Lung (tissue), 17 donors: ENCODE measurements at places on chromosomes 6 and 20. TPM values are rescaled to one million over a fixed set of nuclear protein-coding genes. Genes with fewer than 3 reads are reported as not detected.

DNA sequence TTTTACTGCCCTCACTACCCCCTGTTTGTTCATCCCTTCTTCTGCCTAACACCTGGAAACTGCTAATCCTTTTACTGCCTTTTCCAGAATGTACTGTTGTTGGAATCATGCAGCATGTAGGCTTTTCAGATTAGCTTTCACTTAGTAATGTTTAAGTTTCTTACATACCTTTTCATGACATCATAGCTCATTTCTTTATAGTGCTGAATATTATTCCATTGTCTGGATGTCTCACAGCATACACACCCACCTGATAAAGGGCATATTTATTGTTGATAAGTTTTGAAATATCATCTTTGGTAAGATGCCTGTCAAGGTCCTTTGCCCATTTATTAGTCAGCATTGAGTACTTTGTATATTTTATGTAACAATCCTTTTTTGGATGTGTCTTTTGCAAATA, 588.2 kb upstream of the NRSN1 start:
- no peaks in the 10 kb centered on the region for H3K27me3 ChIP-seq
- no peak for DNase-seq
- H3K4me3 ChIP-seq, result no peak overlapping the region
- no peak overlapping the region for H3K27ac ChIP-seq
- no peaks in the 10 kb centered on the region for H3K4me1 ChIP-seq

GRCh38 chr6:151699719-151700118, 107.8 kb upstream of the ESR1 start:
- H3K27ac ChIP-seq, result no peak overlapping the region
- H3K4me3 ChIP-seq, result no peak overlapping the region
- H3K4me1 ChIP-seq, result peaks cover 12% of the 10 kb centered on the region
- no peaks in the 10 kb centered on the region for H3K36me3 ChIP-seq
- no peaks in the 10 kb centered on the region for H3K27me3 ChIP-seq
- DNase-seq, result peak; percentile 64

DNA sequence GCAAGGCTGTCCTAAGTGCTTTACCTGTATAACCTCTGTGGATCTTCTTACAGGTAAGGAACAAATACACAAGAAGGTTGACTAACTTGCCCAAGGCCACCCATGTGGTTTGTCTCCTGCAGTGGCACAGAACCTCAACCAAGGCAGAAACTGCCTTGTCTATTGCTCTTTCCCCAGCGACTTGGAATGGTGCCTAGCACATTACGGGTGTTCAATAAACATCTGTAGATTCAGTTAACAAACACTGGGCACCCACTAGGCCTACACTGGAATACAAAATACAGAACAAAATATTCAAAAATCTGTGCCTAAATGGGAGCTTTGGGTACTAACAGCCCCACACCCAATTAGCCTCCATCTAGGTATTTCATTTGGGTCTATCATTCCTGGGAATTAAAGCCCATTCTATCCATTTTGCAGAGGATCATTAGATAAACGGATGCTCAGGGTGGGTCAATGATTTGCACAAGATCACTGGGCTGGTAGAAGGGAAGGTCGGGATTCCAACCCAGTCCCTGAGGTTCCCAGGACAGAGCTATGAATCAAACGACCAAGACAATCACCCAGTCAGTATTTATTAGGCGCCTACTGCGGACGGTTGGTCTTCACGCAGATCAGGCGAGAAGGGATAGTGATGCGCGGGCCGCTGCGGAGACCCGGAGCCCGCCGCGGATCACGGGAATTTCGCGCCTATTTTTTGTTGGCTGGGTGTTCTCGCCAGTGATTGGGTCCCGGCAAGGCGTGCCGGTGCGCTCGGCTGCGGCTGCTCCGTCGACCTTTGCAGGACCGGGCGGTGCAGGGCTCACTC, at the start of gene STK35:
Gene STK35 (plus strand): TSS at position 771 of the 808 bp plus-strand sequence. CDS start 55 bp downstream, outside the sequence.
- peak within 1 kb of the TSS; percentile 100 for H3K27ac ChIP-seq
- H3K4me3 ChIP-seq, result peak within 1 kb of the TSS; percentile 88
- no peak for DNase-seq
- no peaks in the 10 kb centered on the region for H3K27me3 ChIP-seq
- no peaks in the 10 kb centered on the region for H3K36me3 ChIP-seq

DNA sequence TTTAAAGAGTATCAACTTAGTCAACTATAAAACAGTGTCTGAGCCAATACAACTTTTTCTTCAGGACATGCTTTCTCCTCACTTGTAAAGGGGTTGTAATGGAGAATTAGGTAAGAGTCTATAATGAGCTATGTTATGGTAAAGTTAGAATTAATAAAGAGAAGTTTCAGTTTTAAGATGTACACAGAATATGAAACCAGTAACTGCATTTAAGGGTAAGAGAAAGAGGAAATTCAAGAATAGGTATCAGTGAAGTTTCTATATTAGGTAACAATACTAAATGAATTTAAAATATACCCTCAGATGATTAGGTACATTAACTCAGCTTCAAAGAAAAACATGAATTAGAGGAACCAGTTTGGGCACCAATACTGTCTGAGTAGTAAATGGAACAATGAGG, 1444.3 kb upstream of the ADGRB3 start:
- no peak for DNase-seq
- H3K4me1 ChIP-seq, result no peaks in the 10 kb centered on the region
- H3K4me3 ChIP-seq, result no peak overlapping the region

GRCh38 chr6:4983322-4983721, 20.5 kb downstream of the RPP40 start:
- no peaks in the 10 kb centered on the region for H3K36me3 ChIP-seq
- no peaks in the 10 kb centered on the region for H3K4me1 ChIP-seq
- no peaks in the 10 kb centered on the region for H3K27me3 ChIP-seq
- H3K4me3 ChIP-seq, result no peak overlapping the region

DNA sequence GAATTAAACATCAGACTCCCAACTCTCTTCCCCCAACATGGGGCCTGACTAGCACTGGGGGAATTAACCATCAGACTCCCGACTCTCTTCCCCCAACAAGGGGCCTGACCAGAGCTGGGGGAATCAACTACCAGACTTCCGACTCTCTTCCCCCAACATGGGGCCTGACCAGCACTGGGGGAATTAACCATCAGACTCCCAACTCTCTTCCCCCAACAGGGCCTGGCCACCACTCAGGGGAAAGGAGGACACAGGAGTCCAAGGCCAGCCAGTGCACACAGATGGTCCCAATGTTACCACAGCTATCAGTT, 13.1 kb downstream of the CST7 start:
- H3K4me3 ChIP-seq, result no peak overlapping the region
- no peak for DNase-seq

DNA sequence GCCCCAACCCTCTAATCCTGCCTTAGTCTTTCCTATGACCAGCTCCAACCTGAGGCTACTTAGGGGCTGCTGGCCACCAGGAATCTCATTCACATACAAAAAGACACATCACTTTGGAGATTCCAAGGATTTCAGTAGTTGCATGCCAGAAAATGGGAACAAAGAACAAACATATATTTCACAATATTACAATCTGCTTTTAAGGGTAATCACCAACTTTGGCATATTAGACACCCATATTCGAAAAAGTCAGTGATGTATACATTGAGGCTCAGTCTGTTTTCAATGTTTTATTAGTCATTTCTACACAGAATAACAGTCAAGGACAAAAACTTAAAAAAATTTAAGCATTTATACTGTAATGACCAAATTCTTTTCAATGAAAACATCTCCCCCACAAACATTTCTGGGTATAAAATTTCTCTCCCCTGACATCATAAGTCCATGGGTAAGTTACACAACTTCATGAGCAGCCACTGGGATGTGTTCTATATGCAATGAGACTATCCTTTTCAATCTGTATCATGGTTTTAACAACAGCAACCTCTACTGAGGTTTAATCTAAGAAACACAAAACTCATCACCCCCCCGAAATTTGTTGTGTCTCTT, 103.5 kb downstream of the MAP7 start:
- no peaks in the 10 kb centered on the region for H3K27me3 ChIP-seq
- no peaks in the 10 kb centered on the region for H3K36me3 ChIP-seq
- no peak for DNase-seq
- no peaks in the 10 kb centered on the region for H3K4me1 ChIP-seq
- no peak overlapping the region for H3K4me3 ChIP-seq

DNA sequence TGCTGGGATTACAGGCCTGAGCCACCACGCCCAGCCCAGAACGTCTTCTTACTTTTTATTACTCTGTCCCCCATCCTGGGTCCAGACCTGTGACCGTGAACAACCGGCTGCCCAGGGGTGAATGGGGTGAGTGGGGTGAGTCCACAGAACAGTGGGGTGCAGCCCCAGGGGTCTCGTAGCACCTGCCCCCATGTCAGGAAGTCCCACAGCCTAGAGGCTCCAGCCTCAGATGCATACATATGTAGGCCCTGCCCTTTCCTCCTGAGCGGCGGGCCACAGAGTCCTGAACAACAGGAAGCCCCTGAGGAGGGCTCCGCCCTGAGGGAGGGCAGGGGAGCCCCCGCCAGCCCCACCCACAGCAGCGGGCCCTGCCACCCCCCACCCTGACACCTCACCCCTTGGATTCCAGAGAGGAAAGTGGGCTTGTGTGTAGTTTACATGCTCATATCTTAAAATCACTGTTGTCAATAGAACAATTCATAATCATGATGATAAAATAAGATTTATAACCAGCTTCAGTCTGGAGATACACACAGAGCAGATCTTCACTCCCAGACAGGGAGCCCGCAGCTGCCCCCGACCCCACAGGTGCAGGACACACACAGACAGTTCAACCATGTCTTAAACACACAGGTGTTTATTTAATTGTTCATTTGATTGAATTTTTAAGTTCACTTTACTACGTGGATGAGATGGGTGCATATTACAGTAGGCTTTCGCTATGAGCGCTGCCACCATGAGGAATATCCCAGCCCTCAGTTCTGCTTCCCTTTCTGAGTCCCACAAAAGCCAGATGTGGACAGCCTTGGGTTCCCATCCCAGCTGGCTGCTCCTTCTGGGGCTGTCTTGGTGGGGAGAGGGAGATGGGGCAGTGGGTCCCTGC, 12.4 kb upstream of the GMEB2 start:
- H3K36me3 ChIP-seq, result no peaks in the 10 kb centered on the region
- H3K27ac ChIP-seq, result peak overlapping the region; percentile 79
- no peaks in the 10 kb centered on the region for H3K4me1 ChIP-seq
- no peaks in the 10 kb centered on the region for H3K27me3 ChIP-seq
- no peak overlapping the region for H3K4me3 ChIP-seq

DNA sequence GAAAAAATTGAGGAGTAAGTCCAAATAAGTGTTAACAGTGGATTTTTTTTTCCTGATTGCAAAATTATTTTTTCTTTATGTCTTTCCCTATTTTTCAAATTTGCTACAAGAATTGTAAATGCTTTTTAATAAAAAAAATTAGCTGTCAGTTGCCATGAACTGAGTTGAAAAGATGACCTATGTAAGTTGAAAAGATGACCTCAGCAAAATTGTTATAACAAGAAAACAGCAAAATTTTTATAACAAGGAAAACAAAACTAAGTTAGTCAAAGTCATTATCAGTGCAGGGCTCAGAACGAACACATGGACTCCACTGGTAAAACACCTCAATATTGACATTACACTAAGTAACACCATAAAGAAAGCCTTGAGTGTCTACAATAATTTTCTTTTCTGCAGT, 207.0 kb upstream of the HDDC2 start:
- H3K4me1 ChIP-seq, result peaks cover 4% of the 10 kb centered on the region
- H3K27ac ChIP-seq, result no peak overlapping the region
- no peaks in the 10 kb centered on the region for H3K36me3 ChIP-seq
- no peaks in the 10 kb centered on the region for H3K27me3 ChIP-seq

- H3K27ac ChIP-seq, result no peak within 1 kb of the TSS
- H3K27me3 ChIP-seq, result peaks cover 78% of the 10 kb centered on the region
- DNase-seq, result peak; percentile 15
- peaks cover 2% of the 10 kb centered on the region for H3K4me1 ChIP-seq
- no peak within 1 kb of the TSS for H3K4me3 ChIP-seq
Observed at GRCh38 chr6:104956731-104957294, at the start of gene LIN28B. Gene LIN28B (plus strand): TSS chr6:104957107. CDS start chr6:104957251, 144 bp downstream.

DNA sequence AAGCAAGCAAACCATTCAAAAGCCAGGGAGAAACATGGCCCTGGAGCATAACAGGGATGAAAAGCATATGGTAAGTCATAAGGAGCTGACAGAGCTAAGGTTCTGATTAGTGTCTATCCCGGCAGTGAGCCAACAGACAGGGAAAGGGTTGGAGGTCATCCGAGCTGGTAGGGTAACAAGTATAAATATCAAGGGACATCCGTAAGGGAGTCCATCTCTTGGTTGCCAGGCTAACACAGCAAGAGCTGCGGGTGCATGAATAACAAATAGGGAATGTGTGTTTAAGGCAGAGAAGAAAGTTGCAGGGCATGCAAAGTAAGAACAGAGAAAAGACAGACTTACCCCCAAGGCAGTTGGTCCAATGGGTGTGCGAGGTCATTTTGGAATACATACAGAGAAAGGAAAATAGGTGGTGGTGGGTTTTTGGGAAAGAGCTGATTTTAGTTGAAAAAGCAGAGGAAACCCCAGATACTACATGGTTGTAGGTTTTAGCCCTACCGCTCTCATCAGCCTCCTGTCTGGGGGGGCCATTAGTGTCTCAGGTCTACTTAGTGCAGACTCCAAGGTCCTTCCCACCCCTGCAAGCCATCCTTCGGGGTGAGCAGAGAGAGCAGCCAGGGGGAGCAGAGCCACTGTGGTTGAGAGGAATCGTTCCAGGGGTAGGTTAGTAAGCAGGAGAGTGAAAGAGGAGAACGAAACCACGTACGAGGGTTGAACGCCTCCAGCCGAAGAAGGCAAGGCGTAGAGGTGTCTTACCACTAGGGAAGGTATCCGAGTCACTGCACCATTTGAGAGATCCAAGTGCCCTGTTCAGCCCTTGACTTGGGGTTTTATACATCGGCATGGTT, at the start of gene ERVFRD-1:
Gene ERVFRD-1 (minus strand): TSS at position 805 of the 848 bp plus-strand sequence. CDS start 6,415 bp downstream, outside the sequence.
- no peak for DNase-seq
- H3K4me3 ChIP-seq, result no peak within 1 kb of the TSS
- no peak within 1 kb of the TSS for H3K27ac ChIP-seq
- no peaks in the 10 kb centered on the region for H3K27me3 ChIP-seq
- no peaks in the 10 kb centered on the region for H3K36me3 ChIP-seq

GRCh38 chr6:154763650-154764049, 30.4 kb downstream of the SCAF8 start:
- H3K27me3 ChIP-seq, result no peaks in the 10 kb centered on the region
- H3K4me1 ChIP-seq, result peaks cover 38% of the 10 kb centered on the region
- H3K4me3 ChIP-seq, result no peak overlapping the region
- no peak for DNase-seq

The C2 gene
- polyA plus RNA-seq, result 69.1 TPM

The CST3 gene
- polyA plus RNA-seq, result 780 TPM

The SERPINB1 gene
- 85.1 TPM for polyA plus RNA-seq

The NKAPL gene
- 1.4 TPM for polyA plus RNA-seq

The TRIM10 gene
- polyA plus RNA-seq, result 0.12 TPM
